Stimulated activated CD8-positive, alpha-beta memory T cell treated with anti-CD3 and anti-CD28 coated beads, Interleukin-4, amount 100 ng/mL, for 4 hours (primary cell): ENCODE measurements at places on chromosomes 5 and 9.

GRCh38 chr5:67042176-67043003 lies 154.2 kb downstream of the CD180 start:
- no peak for DNase-seq

DNA sequence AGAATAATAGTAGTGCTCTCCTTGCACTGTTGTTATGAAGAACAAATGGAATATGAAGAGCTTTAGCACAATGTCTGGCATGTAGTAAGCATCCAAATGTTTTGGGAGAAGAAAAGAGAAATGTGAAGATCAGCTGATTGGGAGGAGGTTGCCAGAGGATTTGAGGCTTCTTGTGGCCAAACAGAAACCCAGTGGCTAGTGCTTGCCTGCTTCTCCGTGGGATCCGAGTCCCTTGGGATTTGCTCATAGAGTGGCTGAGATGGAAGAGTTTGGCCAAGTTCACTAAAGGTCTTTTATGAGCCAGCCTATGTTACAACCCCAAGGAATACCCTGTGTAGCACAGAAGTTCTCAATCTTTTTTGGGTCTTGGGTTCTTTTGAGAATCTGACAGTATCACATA lies 86.0 kb downstream of the ANGPTL2 start:
- DNase-seq, result no peak

- DNase-seq, result no peak
These were observed 395 bp downstream of the TLN1 start for GRCh38 chr9:35731415-35732184.

DNA sequence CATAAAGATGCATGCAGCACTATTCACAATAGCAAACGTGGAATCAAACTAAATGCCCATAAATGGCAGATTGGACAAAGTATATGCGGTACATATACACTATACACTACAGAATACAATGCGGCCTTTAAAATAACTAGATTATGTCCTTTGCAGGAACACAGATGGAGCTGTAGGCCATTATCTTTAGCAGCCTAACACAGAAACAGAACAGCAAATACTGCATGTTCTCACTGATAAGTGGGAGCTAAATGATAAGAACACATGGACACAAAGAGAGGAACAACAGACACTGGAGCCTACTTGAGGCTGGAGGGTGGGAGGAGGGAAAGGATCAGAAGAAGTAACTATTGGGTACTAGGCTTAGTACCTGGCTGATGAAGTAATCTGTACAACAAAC lies 758.2 kb downstream of the TLE1 start:
- no peak for DNase-seq

- DNase-seq, result no peak
These were observed 60.5 kb upstream of the EDIL3 start for GRCh38 chr5:84445049-84445685.

- DNase-seq, result no peak
These were observed 10.9 kb upstream of the MOB3B start for GRCh38 chr9:27540502-27540901.

- no peak for DNase-seq
These were observed 183.1 kb upstream of the SNX2 start for GRCh38 chr5:122591828-122592227.

DNA sequence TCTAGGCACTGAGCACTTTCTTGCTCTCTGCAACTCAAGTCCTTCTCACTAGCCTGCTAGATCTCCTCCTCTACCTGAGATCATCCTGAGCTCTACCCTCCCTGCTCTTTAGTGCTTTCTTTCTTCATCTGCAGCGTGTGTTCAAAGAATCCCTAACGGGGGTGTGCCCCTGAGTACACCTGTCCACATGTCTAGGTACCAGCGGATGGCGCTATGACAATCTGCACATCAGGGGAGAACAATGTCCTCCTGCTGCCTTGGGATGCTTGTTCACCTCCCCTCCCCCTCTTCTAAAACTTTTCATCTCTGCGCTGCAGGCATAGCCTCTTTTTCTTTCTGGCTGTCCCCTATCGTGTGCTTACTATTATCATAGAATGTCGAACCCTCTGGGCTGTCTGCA lies 42.7 kb downstream of the PTPN3 start:
- DNase-seq, result no peak

GRCh38 chr9:77731930-77732329 lies 83.8 kb upstream of the GNA14 start:
- DNase-seq, result no peak

DNA sequence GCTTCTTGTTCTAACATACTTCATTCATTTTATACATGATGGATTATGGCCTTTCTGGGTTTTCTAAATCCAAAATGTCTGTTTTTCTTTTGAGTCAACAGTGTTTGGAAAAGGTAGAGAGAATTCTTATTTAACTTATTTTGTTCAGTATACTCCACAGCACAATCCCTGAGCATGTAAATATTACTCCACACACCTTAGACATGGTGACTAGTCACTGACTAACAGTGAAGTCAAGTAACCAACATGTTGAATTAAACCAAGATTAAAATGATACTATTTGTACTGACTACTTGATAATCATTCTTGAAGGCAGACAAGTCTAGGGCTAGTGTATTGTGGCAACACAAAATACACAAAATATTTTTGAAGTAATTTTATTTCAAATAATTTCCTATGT lies 55.0 kb downstream of the HAPLN1 start:
- DNase-seq, result no peak

GRCh38 chr5:52825826-52826225 lies 38.1 kb downstream of the ITGA1 start:
- no peak for DNase-seq
